ENCODE measurements at places on chromosomes 7 and 10. TPM values are rescaled to one million over a fixed set of nuclear protein-coding genes. Genes with fewer than 3 reads are reported as not detected.

The CYP26A1 gene
- not detected for total RNA-seq

The ACTL6B gene
- not detected for total RNA-seq

The MINPP1 gene
- total RNA-seq = 24.3 TPM

The NUTM2A gene
- total RNA-seq = 0.71 TPM

The AKR1C8 gene
- total RNA-seq = not detected

The NHLRC2 gene
- total RNA-seq = 11.6 TPM

The RELN gene
- total RNA-seq = 0.34 TPM

The ITGB8 gene
- total RNA-seq = 7.9 TPM

The PNLIPRP3 gene
- total RNA-seq = 29.0 TPM

The PRKAR2B gene
- total RNA-seq = not detected

The SPDYE16 gene
- total RNA-seq = not detected

The ADRB1 gene
- total RNA-seq = 7.9 TPM

The RBP3 gene
- total RNA-seq = not detected

The SORCS1 gene
- not detected for total RNA-seq

The RTKN2 gene
- under 0.01 TPM for total RNA-seq
